OCI-LY7 (cell line): ENCODE measurements at places on chromosomes 13 and 19.

DNA sequence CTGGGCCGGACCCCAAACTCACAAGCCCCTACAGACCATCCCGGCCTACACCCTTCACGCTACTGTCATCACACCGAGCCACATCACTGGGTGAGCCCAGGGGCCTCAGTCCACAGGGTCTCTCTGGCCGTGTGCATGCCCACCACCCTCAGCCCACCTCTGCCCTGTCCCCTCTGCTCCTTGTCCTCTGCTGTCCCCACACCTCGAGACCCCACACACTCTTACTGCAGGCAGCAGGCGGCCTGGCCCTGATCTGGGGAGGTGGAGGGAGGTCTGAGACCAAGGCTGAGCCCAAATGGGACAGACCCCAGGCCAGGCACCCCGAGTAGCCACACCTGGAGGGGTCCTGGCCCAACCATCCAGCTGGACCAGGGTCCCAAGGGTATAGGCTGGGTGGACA lies 35.2 kb downstream of the PEPD start:
- no peak for DNase-seq

GRCh38 chr19:38596057-38596981 lies 21.4 kb downstream of the MAP4K1 start:
- no peak for DNase-seq

DNA sequence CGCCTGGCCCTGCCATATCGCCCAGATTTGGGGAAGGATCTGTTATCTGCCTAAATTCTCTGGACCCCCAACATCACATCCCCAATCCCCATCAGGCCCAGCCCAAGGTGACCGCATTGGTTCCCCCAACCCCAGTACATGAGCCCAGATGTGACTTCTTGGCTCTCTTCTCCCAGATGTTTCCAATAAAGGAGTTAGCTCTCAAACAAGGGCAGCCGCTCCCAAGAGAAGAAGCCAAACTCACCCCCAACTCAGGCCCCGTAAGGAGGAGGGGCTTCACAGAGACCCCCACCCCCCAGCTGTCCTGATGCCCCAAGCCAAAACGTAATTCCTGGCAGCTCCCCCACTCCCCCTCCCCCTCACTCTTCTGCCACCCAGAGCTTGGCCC lies 6.9 kb downstream of the FBN3 start:
- DNase-seq: no peak

DNA sequence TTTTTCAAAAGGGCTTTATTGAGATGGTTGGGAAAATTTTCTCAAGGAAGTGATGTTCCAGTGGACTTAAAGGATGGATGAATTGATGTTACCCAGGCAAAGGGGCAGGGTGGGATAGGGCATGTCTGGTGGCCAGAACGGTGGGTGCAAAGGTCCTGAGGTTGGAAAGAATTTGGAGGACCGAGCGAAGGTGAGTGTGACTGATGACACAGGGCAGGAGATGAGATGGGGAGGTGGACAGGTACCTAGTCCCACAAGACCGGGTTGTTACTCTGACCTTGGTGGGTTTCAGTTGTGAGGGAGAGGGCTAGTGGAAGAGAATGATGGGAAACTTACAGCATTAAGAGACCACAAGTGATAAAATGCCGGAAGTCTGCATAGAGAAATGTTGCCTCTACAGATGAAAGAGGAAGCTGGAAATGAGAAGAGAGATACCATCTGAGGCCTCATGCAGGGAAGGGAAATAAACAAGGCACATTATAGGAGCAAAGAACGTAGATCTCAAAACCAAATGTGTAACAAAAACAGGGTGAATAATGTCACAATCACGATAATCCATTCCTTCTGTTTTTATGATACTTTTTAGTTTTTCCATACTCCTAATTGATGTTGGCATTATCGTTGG lies 4.5 kb downstream of the ADGRE1 start:
- peak; percentile 37 for DNase-seq

DNA sequence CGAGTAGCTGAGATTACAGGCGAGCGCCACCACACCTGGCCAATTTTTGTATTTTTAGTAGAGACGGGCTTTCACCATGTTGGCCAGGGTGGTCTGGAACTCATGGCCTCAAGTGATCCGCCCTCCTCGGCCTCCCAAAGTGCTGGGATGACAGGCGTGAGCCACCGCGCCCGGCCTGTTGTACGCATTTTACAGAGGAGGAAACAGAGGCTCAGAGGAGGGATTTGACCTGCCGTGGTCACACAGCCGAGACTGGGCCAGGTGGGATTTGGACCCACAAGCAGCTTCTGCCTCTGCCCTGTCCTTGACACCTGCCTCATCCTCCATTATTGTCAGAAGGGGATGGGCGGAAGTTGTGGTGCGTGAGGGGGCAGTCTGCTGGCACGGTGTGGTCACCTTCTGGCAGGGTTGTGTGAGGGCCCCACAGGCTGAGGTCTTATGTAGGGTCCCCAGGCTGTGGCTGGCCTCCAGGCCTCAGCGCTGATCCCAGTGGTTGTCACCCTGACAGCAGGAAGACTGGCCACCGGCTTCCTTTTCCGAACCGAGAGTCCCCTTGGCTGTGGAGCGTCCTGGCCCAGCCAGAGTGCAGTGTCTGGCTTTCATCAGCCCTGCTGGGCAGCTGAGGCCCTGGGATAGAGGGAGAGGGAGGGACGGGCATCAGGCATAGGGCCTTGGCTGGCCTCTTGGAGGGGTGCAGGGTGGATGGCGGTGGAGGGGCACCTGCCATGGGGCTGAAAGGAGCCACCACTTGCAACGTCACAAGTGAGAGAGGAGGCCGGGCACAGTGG lies 20.3 kb downstream of the NFIC start:
- DNase-seq: no peak

DNA sequence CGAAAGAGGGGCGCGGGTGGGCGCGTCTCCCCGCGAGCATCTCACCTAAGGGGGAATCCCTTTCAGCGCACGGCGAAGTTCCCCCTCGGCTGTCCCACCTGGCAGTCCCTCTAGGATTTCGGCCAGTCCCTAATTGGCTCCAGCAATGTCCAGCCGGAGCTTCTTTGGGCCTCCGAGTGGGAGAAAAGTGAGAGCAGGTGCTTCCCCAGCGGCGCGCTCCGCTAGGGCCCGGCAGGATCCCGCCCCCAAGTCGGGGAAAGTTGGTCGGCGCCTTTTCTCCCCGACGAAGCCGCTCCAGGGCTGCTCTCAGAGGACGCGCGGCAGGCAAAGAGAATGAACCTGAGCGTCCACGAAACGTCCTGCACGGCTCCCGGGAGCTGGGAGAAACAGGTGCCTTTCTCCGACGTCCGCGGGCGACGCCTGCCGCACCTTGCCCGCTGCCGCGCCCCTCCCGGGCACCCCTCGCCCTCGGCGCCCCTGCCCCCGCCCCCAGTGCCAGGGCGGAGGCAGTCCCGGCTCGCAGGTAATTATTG lies 366 bp upstream of the KL start:
- DNase-seq: no peak

GRCh38 chr13:110949628-110950027 lies 34.8 kb upstream of the ANKRD10 start:
- DNase-seq: no peak
